ENCODE measurements at places on chromosomes 5 and 9.

DNA sequence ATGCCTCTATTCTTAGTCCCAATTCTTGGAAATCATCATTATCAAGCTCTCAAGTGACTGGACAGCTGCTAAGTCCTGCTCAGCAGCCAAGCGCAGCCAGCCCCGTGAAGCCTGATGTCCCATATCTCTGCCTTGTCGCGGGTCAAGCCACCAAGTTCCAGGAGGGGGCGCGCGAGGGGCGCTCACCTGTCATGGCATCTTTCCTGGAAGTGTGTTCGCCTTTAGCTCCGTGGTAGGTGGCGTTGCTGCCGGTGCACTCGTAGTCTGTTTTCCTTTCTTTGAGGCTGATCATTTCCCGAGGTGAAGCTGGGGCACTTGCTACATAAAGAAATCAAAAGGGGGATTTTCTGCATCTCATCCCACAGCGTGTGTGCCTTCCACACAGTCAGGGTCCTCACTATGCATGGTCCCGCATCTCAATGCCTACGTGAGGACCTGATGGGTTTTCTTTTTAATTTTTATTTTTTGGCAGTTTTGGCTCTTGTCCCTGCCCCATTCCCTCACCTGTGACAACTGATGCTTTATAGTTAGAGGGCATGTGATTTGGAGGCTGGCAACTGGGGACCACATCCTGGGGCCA is 227.0 kb upstream of the DAP start:
- DNase-seq, result peak; percentile 63

DNA sequence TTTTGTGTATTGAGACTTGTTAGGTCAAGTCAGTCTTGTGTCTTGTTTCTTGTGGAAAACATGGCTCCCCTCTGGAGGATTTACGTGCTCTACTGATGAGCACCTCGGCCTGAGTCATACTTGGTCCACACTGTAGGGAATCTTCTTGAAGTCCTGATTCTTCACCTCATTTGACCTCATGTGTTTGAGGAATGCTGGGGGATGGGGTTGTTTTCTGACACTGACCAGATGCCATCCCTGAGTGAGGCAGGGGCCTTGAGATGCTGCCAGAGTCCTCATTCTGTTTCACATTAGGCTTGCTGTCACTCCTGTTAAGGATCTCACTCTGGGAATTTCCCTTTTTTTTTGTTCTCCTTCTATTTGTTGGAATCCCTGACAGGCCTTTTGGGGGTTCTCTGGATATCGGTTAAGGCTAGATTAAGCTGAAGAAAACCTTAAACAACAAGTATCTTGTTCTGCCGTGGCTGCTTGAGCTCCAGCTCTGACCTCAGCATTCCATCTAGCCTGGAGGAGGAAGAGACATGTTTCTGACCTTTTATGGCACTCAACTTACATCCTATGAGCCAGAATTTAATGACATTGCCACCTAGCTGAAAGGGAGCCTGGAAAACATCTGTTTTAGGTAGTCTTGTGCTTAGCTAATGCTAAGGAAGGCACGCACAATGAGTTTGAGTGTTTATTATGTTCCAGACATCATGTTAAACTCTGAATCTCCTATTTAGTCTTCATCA is 20.6 kb downstream of the TCOF1 start:
- DNase-seq, result no peak

GRCh38 chr5:149832636-149833035 is 102.5 kb downstream of the PPARGC1B start:
- DNase-seq, result no peak

DNA sequence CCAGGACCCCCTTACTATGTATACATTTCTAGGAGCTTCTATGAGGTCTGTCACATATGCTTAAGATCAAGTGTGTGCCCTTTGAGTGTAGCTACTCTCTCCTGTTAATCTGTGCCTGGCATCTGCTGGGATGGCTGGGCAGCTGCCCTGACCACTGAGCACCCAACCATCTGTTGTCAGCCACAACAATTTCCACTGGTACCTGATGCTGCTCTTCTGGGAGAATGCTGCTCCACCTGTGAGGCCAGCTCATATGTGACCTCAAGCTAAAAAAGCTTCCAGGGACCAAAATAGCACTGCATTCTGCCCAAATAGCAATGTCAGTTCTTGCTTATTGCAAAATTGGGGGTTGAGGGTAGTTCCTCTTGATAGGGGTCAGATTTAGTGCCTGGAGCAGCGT is 595.6 kb downstream of the RAB3C start:
- DNase-seq, result no peak

- no peak for DNase-seq
These were observed 4.7 kb downstream of the VDAC1 start for GRCh38 chr5:134000091-134000511.

DNA sequence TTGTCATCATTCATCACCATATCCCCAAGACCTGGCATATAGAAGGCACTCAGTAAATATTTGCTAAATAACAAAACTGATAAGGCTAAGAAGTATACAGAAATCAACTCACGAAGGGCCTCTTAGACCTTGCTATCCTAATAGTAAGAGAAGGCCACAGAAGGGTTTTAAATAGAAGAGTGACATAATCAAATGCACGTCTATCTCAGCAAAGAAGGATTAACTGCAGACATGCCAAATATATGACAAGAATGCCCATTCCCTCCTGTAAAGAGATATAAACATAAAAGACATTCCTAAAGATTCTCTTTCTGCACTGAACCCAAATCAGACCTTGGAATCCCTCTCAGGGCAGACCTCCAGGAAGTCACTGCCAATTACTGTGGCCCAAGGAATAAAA is 34.1 kb downstream of the ECPAS start:
- no peak for DNase-seq

DNA sequence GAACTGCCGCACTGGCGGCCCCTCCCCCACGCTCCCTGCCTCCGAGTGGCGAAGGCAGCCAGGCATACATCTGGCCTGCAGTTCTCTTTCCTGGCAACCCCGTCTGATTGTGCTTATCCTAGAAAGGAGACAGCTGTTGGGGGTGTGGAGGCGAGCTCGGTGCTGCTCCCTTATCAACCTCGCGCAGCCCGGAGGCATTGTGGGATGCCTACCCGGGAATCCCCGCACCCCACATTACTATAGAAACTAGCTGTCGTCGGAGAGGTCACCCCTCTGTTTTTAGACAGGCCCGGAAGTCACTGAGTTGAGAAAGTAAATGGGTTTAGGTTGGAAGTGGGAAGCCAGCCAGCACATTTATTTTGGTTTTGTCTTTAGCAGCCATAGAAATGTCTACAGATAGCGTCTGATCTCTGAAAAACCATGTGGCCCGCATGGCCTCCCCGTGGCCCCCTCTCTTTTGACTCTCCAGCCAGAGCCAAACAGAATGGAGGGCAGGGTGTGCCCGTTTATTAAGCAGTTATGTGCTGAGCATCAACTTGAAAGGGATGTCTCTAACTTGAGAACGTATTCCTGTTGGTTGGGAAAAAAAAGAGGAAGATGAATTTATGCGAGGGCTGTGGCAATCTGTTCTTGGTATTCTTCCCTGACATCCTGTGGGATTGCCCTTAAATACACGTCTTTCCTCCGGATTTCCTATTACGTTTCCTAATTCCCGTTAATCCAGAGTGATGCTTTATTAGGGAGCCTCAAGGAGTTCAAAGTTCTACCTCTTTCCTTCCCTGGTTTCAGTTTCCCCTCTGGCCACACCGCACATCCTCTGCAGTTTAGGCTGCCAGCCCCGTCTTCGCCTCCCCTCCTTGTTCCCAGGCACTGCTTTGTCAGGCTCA is 3.9 kb downstream of the STC2 start:
- DNase-seq, result no peak

- no peak for DNase-seq
These were observed 100.7 kb downstream of the PDE8B start for GRCh38 chr5:77311214-77311571.

- DNase-seq, result no peak
These were observed 69.4 kb downstream of the PPIC start for GRCh38 chr5:122967085-122967484.

- DNase-seq, result no peak
These were observed 174.4 kb upstream of the RGMB start for GRCh38 chr5:98599016-98599415.

DNA sequence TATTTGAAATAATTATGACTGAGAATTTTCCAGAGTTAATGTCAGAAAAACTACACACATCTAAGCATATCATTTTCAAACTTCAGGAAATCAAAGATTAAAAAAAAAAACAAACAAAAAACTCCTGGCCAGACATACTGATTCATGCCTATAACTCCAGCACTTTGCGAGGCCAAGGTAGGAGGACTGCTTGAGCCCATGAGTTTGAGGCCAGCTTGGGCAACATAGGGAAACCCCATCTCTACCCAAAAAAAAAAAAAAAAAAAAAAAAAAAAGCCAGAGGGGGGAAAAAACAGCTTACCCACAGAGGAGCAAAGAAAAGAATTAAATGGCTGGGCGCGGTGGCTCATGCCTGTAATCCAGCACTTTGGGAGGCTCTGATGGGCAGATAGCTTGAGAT is 22.4 kb downstream of the EFCAB9 start:
- no peak for DNase-seq

GRCh38 chr5:33941090-33941489 is 4.9 kb downstream of the RXFP3 start:
- DNase-seq, result no peak

DNA sequence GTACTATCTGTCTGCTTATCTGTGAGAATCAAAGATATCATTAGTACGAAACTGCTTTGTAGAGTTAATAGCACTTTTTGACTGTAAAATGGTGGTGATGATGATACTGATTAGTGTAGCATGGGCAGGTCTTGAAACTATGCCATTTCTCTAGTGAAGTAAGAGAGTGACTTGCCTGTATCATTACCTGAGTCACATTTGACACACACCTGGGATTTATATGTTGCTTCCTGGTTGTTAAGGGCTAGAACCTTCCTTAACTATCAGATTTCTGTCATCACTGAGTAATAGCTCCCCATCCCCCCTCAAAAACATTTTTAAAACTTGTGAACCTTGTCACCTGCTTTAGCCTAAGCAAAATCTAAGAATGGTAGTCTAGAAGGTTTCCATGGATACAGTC is 135.6 kb upstream of the RORB start:
- no peak for DNase-seq

DNA sequence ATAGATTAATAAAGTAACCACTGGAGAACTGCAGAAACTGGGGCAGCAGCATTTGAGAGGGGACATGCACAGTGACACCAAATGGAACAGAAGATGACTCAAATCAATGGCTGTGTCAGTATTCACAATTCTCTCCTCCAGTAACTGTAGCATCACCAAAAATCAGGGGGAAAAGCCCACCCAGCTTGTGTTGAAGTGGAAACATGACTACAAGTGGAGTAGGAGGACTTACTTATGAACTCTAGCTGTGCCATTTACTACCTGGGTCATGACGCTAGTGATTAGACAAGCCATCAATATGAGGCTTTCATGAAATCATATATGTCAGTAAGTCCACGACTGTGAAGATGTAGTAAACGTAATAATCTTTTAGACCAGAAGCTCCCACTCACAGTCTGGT is 199.8 kb upstream of the PTGER4 start:
- peak; percentile 16 for DNase-seq

DNA sequence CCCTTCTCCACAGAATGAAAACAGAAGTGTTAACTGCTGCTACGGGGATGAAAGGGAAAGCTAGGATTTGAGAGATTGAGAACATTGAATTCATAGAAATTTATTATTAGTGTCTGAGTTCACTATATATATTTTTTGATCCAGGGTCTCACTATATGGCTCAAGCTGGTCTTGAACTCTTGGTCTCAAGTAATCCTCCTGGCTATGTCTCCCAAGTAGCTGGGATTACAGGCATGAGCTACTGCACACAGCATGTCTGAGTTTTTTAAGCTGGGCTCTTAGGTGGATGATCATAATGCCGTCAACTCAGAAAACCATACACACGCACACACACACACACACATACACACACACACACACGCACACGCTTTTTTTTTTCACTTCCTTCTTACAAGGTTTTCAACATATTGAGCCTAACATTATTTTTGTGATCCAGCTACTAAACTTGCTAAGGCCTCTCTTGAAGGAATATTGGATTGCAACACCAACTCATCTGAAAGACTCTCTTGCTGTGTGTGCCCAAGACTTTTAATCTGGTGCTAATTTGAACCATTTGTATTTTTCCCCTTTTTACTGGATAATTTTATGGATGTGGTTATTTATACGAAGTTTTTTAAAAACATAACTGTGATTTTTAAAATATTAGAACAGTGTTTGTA is 1045.4 kb downstream of the DTWD2 start:
- DNase-seq, result no peak

DNA sequence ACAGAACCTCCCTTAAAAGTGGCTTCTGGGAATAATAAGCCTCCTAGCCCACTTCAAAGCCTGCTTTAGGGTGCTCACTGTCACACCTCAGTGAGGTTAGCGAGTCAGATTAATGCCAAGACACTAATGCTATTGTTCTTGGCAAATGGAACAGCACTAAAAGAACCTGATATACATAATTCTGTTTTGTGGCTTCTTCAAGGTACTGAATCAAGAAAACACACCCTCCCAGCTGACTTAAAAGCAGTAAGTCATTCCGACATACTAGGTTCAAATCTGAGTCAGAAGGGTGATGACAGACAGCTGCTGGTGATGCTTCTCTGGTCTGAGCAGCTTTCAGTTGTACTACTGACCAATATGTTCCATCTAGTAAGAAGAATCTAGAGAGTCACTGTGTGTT is 121.6 kb downstream of the OXCT1 start:
- DNase-seq, result no peak

DNA sequence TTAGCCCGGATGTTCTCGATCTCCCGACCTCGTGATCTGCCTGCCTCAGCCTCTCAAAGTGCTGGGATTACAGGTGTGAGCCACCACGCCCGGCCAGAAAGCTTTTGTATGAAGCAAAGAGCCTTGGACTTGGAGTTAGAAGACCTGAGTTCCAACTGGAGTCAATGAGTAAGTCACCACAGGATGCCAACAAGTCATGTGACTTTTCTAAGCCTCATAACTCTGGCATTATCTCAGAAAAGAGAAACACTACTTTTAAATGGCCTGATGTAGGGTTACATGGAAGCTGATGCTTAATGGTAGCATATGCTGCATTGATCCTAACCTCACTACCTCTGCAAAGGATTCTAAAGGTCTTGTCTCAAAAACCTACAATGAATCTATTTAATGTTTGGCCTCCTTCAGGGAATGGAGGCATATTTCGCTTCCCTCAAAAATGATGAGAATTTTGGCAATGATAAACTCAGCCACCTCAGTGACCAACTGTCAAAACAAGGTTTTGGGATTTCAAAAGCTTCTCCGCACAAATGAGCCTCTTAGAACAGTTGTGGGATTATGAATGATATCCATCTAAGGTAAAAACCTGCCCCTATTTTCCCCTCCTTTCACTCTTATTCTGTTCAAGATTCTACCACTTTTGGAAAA is 236.8 kb downstream of the ACTL7B start:
- no peak for DNase-seq

GRCh38 chr5:175340180-175340579 is 103.8 kb downstream of the DRD1 start:
- no peak for DNase-seq
